Right kidney (tissue), 9 donors: ENCODE measurements at places on chromosomes 2 and 18.

GRCh38 chr2:99634234-99634633 is 144.4 kb upstream of the REV1 start:
- DNase-seq, result no peak

GRCh38 chr2:215189393-215189792 is 51.0 kb upstream of the ABCA12 start:
- DNase-seq, result no peak

DNA sequence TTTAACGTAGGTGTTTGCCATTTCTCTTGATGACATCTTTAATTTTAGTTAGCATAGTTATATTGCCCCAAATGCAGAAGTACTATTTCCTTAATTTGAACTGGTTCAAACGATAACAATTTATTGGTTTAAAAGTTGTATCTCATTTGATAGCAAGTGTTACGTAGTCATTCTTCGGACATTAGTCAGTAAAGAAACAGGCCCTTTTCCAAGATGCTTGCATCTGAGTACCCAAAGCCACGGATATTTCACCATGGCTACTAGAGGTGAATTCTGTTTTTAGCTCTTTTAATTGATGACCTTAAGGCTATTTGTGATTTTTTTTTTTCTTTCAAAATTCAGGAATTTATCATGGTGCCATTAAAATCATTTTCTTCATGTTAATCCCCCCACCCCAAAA is 32.1 kb downstream of the GLS start:
- DNase-seq, result no peak

DNA sequence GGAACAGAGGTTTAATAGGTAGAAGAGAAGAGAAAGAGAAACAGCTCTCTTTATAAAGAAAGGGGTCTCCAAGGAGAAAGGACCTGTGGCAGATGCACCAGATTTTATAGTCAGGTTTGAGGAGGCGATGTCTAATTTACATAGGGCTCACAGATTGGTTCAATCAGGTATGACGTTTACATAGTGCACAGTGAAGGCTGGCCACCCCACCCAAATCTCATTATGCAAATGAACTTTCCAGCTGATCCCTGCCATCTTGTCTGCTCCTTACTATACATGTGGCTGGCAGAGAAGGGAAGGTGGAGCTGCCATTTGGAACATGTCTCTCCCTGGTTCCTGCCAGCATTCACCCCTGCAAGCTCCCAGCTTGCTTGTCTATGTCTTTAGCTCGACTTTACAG is 557.8 kb downstream of the SUCLG1 start:
- DNase-seq, result no peak
